Stimulated activated CD4-positive, alpha-beta T cell treated with anti-CD3 and anti-CD28 coated beads, Interleukin-4, amount 100 ng/mL, for 4 hours (primary cell): ENCODE measurements at places on chromosomes 3 and 15.

- DNase-seq = no peak
Observed at GRCh38 chr15:100103828-100104227, 237.9 kb downstream of the ADAMTS17 start.

- no peak for DNase-seq
Observed at GRCh38 chr15:63984331-63984730, 62.0 kb downstream of the DAPK2 start.

- DNase-seq = no peak
Observed at GRCh38 chr15:61041886-61042285, 187.2 kb downstream of the RORA start.

DNA sequence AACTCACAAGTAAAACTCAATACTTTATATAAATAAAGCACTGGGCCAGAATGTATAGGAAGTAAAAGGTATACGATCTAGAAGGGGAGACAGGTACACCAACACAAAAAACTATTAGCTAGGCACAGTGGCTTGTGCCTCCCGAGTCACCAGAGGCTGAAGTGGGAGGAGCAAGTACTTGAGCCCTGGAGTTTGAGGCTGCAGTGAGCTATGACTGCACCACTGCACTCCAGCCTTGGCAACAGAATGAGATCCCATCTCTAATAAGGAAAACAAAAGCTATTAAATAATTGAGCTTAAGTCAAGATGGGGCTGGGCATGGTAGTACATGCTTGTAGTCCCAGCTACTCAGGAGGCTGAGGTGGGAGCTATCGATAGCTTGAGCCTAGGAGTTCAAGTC, 17.0 kb downstream of the PIK3CB start:
- DNase-seq = no peak

- no peak for DNase-seq
Observed at GRCh38 chr15:85772668-85773067, 22.1 kb downstream of the KLHL25 start.

DNA sequence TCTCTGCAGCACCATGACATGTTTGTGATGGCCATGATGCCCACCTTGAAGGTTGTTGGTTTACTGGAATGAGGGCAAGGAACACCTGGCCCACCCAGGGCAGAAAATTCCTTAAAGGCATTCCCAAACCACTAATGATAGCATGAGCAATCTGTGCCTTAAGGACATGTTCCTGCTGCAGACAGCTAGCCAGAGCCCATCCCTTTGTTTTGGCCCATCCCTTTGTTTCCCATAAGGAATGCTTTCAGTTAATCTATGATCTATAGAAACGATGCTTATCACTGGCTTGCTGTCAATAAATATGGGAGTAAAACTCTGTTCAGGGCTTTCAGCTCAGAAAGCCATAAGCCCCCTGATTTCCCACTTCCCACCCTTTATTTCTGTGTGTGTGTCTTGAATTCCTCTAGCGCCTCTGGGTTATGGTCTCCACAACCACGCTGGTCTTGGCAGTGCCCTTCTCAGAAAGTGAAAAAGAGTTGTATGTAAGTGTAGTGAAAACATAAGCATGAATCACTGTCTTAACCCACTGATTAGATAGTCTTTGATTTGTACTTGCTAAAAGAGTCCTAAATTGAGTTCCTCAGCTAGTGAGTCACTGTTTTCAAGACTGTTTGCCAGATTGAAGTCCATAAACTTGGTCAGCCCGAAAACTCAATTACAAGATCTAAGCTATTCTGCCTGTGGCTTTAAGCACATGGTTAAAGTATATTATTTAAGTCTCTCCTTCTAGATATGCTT, 19.0 kb upstream of the CCR2 start:
- DNase-seq = no peak

DNA sequence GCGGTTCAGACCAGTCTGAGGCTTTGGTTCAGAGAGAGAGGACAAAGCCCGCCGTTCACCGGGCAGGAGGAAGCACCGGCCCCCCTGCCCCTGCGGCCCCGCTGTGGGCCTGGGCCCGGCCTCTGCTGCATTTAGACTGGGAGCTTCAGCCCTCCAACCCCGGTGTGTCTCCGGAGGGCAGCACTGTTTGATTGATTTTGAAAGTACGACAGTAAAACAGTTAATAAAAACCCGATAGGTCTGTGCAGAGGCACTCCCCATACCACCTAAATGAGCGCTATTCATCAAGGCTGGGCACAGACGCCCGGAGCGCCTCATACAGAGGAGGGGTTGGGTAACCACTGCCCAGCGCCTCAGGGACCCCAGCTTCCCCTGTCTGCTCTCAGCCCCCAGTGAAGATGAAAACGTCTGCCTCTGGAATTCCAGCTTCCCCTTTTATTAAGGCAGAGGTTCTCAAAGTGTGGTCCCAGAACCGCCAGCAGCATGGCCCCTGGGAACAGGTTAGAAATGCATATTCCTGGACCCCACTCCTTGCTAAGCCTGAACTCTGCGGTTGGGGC, 256.7 kb upstream of the TLE3 start:
- DNase-seq = no peak

- DNase-seq = no peak
Observed at GRCh38 chr3:171936191-171936841, 93.2 kb downstream of the TMEM212 start.

DNA sequence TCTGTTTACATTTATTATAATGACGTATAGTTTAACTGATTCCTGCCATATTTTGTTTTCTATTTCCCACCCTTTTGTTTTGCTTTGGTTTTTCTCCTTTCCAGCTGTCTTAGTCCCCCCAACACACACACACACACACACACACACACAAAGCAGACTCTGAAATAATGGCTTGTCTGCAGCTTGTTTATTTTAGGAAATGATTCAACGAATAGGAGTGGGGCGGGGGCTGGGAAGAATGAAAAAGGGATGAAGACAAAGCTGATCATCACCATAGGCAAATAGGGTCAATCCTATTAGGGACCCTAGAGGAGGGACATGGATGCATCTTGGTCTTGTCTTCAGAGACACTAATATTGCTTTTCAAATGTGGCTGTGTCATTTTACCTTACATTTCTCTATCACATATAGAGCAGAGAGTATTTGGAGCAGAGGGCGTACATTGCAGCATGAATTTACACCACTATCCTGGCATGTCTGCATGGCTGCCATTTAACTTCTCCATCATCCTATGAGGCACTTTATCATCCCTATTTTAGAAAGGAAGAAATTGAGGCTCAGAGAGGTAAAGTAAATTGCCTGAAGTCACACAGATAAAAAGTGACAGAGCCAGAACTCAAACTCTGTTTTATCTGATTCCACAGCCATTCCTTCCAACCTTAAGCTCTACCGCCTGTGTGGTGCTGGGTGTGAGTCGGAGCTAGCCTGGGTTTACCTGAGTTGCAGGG, 147.2 kb upstream of the TPM1 start:
- DNase-seq = no peak

GRCh38 chr3:11392014-11392859, 120.0 kb downstream of the ATG7 start:
- DNase-seq = no peak

- no peak for DNase-seq
Observed at GRCh38 chr3:179528772-179529171, 34.0 kb upstream of the ACTL6A start.

DNA sequence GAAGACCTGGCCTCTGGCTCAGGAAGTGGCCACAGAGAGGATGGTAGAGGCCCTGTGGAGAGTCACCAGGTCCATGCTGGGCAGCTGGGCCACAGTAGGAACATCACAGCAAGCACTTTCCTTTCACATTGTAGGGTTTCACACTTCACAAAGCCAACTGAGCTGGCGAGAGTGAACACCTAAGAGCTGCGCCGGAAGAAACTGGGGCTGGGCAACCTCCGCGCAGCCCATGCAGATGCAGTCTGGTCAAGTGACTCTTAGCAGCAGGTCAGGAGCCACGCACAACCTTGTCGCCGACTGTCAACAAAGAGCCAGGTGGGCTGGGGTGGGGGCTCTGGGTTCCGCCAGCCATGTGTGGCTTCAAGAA, 15.3 kb upstream of the SHISA5 start:
- no peak for DNase-seq

- DNase-seq = peak; percentile 20
Observed at GRCh38 chr15:66251790-66252684, 1.5 kb downstream of the MEGF11 start.

- DNase-seq = no peak
Observed at GRCh38 chr3:43126536-43126935, 20.7 kb upstream of the POMGNT2 start.

- DNase-seq = no peak
Observed at GRCh38 chr3:47162697-47163168, 1.2 kb downstream of the SETD2 start.

- DNase-seq = no peak
Observed at GRCh38 chr15:69320977-69321554, 22.4 kb downstream of the PAQR5 start.

GRCh38 chr3:23869977-23870662, 46.7 kb downstream of the NKIRAS1 start:
- no peak for DNase-seq

- DNase-seq = peak; percentile 6
Observed at GRCh38 chr15:93141371-93141794, 52.4 kb upstream of the RGMA start.

DNA sequence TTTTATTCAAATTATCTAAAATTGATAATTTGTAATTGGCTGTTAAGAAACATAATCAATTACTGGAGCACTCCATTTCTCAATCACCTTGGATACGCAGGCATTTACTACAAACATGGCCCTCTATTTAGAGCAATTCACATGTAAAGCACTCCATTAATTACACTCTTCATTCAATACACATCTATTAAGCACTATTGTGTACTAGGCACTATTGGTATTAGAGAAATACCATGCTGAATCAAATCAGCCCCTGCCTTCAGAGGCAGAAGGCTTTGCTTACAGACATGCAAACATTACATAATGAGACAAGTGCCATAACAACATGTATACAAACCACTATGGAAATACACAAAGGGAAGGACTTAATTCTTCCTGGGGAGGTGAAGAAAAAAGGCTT, 69.1 kb downstream of the PEAK1 start:
- no peak for DNase-seq

DNA sequence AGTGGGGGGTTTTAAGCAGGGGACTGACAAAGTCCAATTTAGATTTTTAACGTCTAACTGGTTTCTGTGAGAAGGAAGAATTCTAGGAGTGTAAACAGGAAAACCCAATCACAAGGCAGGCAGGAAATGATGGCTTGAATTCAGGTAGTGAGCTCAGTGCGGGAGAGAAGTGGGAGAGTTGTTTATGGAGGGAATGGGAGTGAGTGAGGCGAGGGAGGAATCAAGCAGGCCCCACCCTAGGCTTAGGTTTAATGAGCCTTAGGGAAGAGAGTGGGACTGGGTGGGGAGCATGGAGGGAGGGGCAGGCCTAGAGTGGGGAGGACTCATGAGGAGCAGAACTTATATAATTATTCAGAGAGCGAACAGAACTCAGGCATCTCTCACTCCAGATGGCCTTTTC, 17.9 kb downstream of the VIPR1 start:
- no peak for DNase-seq
